Stimulated activated CD8-positive, alpha-beta memory T cell treated with anti-CD3 and anti-CD28 coated beads, Interleukin-4, amount 100 ng/mL, for 1 hour (primary cell): ENCODE measurements at places on chromosomes 5 and 9.

GRCh38 chr9:112629671-112630485 is 88.0 kb downstream of the INIP start:
- no peak for DNase-seq

DNA sequence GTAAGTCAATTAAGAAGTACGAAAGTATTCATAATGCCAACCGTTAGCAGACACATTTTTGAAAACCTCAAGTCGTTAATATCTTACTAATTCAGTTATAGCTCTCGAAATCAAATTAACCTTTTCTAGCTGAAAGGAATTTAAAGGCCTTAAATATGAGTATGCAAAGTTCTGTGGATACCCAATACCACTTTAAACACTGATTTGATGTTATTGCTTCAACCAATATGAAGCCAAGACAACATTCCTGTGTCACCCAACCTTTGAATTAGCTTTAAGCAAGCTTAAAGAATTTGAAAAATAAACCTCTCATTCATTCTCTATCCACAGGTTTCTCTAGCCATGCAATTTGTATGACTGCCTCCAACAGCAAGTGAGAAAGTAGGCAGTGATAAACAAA is 204.5 kb downstream of the MCTP1 start:
- DNase-seq: no peak

GRCh38 chr5:167968837-167969236 is 322.6 kb upstream of the WWC1 start:
- no peak for DNase-seq

GRCh38 chr5:6449465-6450158 is 953 bp downstream of the UBE2QL1 start:
- no peak for DNase-seq

GRCh38 chr5:2149195-2149539 is 266.4 kb upstream of the IRX4 start:
- no peak for DNase-seq

DNA sequence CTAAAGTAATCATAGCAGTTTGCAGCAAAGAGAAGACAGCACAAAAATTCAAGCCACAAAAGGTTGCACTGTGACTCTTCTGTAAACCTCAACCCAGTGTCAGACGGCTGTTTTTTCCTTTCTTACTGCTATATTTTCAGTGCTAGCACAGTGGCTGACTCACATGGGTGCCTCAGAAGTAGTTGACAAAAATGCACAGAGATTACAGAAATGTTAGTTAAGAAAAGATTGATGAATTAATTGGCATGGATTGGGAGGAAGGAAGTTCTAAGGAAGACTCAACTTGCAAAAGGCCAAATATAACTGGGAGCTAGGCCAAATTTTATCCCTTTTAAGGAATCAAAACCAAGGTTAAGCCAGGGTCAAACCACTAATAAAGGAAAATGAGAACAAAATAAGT is 43.7 kb upstream of the ITGA1 start:
- DNase-seq: peak; percentile 7

- DNase-seq: no peak
Observed at GRCh38 chr5:154547551-154547950, 69.5 kb upstream of the HAND1 start.

DNA sequence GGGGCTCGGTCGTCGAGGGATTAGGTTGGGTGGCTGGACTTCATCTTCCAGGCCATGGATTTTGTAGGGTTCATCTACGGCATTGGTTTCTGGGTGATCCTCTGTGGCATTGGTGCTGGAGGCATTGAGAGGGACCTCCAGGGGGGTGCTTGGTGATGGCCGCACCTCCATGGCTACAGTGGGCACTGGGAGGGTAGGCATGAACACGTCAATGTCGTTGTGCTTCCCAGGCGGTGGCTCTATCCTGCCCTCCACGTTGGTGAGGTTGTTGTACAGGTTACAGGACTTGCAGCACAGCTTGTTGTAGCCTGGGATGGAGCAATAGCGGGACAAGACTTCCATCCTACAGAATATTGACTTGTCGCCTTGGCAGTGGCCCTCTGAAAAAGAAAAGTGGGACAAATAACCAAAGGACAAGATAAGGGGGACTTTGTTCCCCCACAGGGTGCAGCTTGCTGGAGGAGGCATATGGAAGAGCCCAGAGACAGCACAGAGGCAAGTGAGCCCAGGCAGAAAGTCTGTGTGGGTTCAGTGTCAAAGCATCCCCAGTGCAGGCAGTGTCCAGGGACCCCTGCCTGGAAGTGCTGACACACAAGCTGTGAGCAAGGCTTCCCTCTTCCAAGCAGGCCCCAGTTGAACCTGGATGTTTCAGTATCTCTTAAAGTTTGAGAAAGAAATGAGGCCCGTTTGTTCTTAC is 53.9 kb downstream of the ZNF354C start:
- DNase-seq: no peak
